EL (cell line): ENCODE measurements at places on chromosomes 12 and 14.

DNA sequence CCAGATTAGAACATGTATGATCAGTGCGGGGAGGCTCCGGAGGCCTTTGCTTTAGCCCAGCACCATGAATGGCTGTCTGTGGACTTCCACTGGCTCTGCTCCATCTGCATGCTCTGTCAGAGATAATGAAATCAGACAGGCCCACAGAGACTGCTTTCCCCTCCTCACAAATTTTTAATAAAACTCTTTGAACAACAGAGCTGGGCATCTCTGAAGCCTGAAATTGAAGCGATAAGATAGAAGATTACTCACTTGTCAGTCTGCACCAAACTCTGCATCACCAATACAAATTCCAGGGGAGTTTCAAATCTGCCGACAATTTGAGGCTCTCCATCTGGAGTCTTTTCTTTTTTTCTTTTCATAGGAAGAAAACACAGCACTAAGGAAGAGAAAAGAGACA is 110.0 kb downstream of the DYRK2 start:
- DNase-seq: no peak

DNA sequence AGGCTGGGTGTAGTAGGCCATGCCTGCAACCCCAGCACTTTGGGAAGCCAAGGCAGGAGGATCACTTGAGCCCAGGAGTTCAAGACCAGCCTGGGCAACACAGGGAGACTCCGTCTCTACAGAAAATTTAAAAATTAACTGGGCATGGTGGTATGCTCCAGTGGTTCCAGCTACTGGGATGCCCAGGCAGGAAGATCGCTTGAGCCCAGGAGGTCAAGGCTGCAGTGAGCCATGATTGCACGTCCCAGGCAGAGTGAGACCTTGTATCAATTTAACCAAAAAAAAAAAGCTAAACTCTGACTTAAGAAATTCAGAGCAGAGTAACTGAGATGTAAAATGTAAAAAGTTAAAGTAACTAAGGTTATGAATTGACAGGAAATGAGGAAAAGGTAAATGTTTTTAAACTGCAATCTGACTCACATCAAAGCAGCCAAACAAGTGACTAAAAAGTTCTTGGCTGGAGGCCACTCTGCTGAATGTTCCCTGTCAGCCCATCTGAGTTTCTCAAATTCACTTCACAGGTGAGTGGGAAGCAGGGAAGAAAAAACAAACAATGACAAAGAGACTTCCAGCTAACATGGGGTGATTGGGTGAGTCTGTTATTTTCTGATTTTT is 21.3 kb downstream of the PRKD1 start:
- DNase-seq: peak; percentile 24

DNA sequence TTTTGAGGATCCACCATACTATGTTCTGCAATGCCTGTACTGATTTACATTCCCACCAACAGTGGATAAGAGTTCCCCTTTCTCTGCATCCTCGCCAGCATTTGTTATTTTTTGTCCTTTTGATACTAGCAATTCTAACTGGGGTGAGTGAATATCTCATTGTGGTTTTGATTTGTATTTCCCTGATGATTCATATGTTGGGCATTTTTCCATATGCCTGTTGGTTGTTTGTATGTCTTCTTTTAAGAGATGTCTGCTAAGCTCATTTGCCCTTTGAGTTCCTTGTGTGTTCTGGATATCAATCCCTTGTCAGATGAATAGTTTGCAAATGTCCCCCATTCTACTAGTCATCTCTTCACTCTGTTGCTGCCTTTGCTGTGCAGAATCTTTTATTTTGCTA is 49.0 kb upstream of the MSRB3 start:
- DNase-seq: peak; percentile 83

- DNase-seq: peak; percentile 83
Observed at GRCh38 chr12:88309546-88309945, 167.4 kb downstream of the TMTC3 start.

GRCh38 chr12:63940310-63941005 is 96.0 kb downstream of the SRGAP1 start:
- DNase-seq: no peak

GRCh38 chr12:26046906-26047305 is 77.9 kb downstream of the BHLHE41 start:
- DNase-seq: no peak

DNA sequence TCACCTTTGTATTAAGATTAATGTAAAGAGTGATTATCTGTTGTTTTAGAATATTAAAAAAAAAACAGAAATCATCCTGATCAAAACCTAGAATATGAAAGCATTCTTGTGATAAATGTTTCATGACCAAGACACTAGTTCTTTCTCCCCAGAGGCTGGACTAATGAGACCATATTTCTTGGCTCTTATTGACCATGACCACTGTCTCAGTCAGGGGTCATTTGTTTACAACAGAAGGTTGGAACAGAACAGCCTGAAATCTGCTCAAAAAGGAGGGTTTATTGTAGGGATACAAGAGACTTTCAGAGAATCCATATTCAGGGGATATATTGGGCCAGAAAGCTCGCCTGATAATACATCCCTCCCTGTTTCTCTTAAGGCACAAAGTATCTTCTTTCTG is 87.7 kb downstream of the TMEM30B start:
- DNase-seq: no peak

DNA sequence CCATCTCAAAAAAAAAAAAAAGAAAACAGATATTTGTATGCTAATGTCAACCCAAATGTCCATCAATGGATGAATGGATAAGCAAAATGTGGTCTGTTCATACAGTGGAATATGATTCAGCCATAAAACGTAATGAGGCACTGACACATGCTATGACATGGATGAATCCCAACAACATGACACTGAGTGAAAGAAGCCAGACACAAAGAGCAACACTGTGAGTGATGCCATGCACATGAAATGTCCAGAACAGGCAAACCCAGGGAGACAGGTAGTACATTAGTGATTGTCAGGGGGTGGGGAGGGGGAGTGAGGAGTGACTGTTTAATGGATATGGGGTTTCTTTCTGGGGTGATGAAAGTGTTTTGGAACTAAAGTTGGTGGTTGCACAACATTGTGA is 50.2 kb downstream of the ARL6IP4 start:
- no peak for DNase-seq

DNA sequence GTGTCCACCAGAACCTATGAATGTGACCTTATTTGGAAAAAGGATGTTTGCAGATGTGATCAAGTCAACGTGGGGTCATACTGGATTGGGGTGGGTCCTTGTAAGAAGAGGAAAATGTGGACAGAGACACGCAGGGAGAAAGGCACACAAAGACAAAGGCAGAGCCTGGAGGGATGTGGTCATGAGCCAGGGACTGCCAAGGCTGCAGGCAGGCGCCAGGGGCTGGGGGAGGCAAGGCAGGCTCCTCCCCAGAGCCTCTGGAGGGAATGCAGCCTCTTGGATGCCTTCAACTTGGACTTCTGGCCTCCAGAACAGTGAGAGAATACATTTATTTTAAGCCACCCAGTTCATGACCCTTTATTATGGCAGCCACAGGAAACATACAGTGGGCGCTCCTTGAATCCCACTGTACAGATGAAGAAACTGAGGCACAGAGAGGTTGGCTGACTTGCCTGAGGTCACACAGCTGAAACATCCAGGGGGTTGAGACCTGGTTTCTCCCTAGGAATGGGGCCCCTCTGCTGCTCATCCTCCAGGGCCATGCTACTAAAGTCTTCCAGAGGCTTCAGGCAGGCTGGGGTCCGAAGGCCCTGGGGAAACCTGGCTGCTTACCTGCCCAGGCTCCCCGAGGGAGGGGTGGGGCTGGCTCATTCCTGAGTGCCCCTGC is 99.7 kb downstream of the RFLNA start:
- peak; percentile 26 for DNase-seq

- peak; percentile 86 for DNase-seq
Observed at GRCh38 chr12:26271889-26272492, 76.6 kb downstream of the SSPN start.

DNA sequence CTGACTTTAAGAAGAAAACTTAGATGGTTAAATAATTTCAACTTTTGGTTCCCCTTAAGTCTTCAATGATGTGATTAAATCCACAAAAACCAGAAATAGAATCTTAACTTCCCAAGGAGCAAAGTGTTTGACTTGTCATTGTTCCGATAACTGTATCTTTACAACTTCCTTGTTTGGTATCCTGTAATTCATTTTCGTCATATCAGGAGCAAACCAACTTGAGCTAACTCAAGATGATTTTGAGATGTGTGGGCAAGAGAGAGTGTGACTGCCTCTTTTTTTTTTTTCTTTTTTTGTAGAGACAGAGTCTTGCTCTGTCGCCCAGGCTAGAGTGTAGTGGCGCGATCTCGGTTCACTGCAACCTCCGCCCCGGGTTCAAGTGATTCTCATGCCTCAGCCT is 25.3 kb downstream of the DRAM1 start:
- DNase-seq: no peak

DNA sequence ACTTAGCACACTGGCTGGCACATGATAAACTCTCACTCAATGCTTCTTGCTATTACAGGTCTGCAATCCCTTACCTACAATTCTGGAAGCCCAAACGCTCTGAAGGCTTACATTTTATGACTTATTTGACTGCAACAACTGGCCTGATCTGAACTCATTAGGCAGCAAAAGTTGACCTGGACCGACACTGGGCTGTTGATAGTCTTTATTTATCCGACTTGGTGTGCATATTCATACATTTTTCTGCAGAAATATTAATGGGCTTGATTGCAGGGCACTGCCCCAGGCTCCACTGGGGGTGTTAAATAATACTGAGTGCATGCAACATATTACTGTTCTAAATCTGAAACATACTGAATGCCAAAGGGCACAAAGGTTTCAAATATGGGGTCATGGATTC is 1076.7 kb downstream of the BCL11B start:
- DNase-seq: no peak

DNA sequence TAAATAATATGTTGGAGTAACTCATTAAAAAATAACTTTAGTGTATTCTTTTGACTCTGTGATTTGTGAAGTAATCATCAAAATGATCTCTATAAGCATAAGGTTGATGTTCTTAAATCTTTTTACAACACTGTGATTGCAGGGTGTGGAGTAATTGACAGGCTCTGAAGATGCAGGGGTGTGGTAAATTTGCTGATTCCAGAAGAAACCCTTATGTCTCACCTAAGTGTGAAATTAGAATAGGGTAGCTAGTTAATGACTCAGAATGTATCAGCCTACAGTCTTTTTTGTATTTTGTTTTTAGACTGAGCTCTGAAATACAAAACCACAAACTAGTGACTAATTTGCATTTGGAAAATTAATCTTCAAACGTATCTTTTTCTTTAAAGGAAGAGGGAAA is 5.9 kb downstream of the PRPF39 start:
- peak; percentile 49 for DNase-seq

- no peak for DNase-seq
Observed at GRCh38 chr12:97752129-97752528, 289.5 kb downstream of the RMST start.

- peak; percentile 71 for DNase-seq
Observed at GRCh38 chr14:89276424-89276975, 140.5 kb downstream of the FOXN3 start.

GRCh38 chr12:109393437-109394345 is 46.0 kb downstream of the MYO1H start:
- DNase-seq: peak; percentile 49

DNA sequence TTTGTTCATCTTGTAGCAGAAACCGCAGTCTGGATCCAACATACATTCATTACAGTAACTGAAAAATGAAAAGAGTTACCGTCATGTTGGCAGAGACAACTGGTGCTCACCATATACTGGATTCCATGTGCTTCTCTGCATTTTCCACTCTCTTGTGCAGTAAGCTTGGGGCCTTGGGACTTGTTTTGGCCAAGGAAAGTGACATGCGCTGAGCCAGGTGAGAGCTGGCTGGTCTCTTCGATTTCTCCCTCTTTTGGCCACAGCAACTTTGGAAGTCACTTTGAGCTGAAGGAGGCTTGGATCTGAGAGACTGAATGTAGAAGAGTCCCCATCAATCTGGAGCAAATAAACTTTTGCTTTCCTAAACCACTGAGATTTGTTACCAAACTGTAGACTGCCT is 210.6 kb upstream of the ABCD2 start:
- DNase-seq: no peak

DNA sequence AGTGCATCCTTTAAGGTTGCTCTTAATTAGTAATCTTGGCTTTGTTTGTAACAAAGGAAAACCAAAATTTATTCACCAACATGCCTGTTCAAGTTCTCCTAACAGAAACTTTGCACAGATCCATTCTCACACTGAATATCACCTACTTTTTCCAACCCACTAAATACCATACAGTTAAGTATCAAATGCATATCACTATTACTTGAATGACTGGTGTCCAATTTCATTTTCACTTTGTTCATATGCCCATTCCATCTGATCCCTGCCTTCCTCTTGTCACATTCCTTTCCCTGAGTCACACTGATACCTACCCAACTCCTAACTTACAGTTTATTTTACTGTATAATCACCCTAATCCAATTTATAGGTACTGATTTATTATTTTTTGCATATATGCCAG is 286.4 kb downstream of the NELL2 start:
- no peak for DNase-seq

DNA sequence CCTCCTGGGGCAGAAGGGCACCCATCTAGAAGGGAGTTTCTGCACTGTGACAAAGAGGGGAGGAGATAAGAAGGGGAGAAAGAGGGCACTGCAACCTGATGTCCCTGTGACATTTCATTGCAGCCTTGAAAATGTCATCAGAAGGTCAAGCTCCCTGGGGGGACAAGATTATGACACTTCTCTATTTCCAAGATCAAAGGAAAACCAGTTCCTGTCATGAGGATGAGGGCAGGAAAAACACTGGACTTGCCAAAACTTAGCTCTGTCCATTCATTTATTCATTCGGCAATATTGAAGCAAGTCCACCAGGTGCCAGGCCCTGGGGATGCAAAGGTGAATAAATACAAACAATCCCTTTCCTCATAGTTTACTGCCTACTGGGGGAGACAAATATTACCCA is 138.4 kb upstream of the CDKN3 start:
- DNase-seq: no peak

DNA sequence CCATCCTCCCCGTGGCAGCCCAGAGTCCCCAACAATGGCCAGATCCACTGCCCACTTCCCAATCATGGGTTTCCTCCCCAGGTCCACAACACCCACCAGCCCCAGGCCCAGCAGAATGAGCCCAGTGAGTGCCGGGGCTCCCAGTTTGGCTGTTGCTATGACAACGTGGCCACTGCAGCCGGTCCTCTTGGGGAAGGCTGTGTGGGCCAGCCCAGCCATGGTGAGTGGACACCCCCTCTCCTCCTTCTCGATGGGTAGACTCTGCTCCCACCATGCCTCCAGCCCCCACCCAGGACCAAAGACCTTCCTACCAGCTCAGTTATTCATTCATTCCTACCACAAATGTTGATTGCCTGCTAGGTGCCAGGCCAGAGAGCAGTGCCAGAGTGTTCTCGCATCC is 23.8 kb downstream of the PAPLN start:
- DNase-seq: no peak

DNA sequence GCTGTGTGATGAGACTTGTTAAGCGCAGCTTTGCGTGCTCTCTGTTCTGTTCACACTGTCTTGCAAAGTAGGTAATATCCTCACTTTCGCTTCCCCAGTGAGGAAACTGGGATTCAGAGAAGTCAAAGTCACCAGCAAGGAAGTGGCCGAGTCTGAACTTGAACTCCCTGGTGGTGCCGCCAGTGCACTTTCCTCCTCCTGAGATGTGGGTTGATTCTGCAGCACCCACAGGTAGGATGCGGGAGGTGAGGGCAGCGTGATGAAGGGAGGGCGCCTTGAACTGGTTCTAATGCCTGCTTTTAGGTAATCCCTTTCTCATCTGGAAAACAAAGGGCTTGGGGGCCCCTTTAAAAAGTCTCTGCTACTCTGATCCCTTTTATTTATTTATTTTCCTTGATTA is 54.9 kb upstream of the IGF1 start:
- no peak for DNase-seq

- DNase-seq: no peak
Observed at GRCh38 chr14:49919825-49920659, 27.2 kb downstream of the ARF6 start.

- no peak for DNase-seq
Observed at GRCh38 chr14:48575772-48576171, 900.4 kb upstream of the MDGA2 start.
